ENCODE measurements at places on chromosomes 1 and 21. TPM values are rescaled to one million over a fixed set of nuclear protein-coding genes. Genes with fewer than 3 reads are reported as not detected.

DNA sequence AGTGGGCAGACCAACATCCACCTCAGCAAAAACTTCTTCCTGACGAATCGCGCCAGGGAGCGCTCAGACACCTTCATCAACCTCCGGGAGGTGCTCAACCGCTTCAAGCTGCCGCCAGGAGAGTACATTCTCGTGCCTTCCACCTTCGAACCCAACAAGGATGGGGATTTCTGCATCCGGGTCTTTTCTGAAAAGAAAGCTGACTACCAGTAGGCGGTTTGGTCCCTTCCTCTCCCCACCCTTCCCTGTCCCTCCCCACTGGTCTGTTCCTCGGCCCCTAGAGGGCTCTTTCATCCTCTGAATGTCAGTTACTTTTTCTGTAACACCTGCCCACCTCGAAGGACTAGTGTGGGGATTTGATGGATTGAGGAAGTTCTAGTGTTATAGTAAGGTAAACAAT, 46.9 kb downstream of the CAPN2 start:
- DNase-seq: no peak

DNA sequence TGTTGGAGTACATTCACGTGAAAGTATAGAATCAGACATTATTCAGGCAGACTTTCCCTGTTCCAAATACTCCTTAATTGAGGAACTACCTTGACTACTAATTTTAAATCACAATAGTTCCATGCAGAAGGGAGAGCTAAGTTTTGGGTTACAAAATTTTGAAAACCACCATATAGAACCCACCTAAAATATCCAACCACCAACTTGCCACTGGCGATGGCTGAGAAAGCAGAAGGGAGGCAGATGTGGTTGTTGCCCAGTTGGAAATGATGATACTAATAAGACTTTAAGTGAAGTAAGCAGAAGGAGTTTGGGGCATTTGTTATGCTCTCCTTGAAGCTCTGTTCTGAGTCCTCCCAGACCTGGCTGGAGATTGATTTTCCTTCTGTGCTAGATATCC, 190.7 kb downstream of the HLX start:
- no peak for DNase-seq

DNA sequence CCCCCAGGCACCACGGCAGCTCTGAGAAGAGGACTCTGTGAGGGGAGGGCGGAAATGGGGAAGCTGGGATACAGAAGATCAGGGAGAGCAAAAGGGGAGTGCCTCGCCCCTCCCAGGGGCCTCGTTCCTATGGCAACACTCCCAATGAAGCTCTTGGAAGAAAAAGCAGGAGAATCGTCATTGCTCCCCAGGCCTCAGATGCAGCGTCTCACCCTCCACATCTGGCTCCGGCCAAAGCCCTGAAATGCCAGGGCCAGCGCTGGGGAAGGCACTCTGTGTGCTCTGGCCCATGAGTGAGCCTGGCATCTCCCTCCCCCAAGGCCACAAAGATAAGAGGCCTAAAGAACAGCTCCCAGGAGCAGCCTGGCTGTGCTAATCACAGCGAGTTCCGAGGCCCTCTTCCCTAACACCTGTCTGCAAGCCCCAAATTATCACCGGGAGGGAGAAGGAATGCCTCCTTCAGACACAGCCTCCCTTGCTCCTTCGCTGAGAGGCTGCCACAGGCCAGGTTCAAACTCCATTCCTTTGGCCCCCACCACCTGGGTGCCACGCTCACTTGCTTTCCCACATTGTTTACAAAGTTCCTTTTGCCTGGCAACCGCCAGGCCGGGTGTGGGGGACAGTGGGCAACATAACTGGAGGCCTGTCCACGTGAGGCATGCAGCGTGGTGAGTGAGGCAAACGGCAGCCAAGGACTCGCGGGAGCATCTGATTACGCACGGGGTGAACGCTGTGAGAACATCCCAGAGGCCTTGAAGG, 27.8 kb downstream of the ECE1 start:
- peak; percentile 92 for DNase-seq

Gene LCE1E
- not detected for total RNA-seq

Gene TMEM81
- total RNA-seq: 2.3 TPM
